ENCODE measurements at places on chromosomes 1 and 21. TPM values are rescaled to one million over a fixed set of nuclear protein-coding genes. Genes with fewer than 3 reads are reported as not detected.

DNA sequence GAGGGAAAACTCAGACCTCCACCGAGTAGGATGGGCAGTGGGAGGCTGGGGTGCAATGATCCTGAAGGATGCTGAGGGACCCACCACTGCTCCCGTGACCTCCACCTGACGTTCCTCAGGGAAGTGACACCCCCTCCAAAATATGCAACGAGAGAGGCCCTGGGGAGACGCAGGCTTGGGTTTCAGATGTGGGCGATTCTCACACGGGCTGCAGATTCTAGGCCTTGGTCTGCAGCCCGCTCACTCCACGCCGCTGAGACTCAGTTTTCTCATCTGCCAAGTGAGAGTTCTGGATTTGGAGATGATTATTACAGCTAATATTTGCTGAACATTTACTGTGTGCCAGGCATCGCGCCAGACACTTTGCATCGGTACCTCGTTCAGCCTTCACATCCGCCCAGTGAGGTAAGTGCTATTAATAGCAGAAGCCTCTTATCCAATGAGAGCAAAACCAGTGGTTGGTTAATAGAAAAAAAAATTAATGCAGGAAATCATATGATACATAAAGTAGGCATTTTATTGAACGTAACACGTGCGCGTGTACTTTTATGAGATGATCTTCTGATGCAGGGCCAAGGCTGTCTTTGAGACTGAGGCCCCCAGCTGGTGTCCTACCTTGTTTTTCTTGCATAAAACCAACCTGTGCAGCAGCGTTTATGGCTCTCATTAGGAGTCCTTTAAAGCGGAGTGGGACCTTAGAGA lies 102.0 kb upstream of the RUNX3 start:
- no peaks in the 10 kb centered on the region for H3K4me1 ChIP-seq
- H3K27ac ChIP-seq: no peak overlapping the region
- DNase-seq: no peak
- no peak overlapping the region for H3K4me3 ChIP-seq
- H3K36me3 ChIP-seq: no peaks in the 10 kb centered on the region

GRCh38 chr1:23163395-23163794 lies 5.3 kb downstream of the LUZP1 start:
- no peak for DNase-seq
- H3K36me3 ChIP-seq: no peaks in the 10 kb centered on the region
- no peak overlapping the region for H3K27ac ChIP-seq
- no peaks in the 10 kb centered on the region for H3K27me3 ChIP-seq

GRCh38 chr21:37220433-37220980 lies 46.6 kb downstream of the VPS26C start:
- H3K36me3 ChIP-seq: peaks cover 24% of the 10 kb centered on the region
- H3K4me1 ChIP-seq: no peaks in the 10 kb centered on the region
- DNase-seq: no peak
- peak overlapping the region; percentile 43 for H3K4me3 ChIP-seq

- no peaks in the 10 kb centered on the region for H3K36me3 ChIP-seq
- no peak overlapping the region for H3K27ac ChIP-seq
- no peaks in the 10 kb centered on the region for H3K27me3 ChIP-seq
- H3K4me1 ChIP-seq: no peaks in the 10 kb centered on the region
- DNase-seq: no peak
These were observed 330.7 kb downstream of the NUF2 start for GRCh38 chr1:163652441-163652840.

DNA sequence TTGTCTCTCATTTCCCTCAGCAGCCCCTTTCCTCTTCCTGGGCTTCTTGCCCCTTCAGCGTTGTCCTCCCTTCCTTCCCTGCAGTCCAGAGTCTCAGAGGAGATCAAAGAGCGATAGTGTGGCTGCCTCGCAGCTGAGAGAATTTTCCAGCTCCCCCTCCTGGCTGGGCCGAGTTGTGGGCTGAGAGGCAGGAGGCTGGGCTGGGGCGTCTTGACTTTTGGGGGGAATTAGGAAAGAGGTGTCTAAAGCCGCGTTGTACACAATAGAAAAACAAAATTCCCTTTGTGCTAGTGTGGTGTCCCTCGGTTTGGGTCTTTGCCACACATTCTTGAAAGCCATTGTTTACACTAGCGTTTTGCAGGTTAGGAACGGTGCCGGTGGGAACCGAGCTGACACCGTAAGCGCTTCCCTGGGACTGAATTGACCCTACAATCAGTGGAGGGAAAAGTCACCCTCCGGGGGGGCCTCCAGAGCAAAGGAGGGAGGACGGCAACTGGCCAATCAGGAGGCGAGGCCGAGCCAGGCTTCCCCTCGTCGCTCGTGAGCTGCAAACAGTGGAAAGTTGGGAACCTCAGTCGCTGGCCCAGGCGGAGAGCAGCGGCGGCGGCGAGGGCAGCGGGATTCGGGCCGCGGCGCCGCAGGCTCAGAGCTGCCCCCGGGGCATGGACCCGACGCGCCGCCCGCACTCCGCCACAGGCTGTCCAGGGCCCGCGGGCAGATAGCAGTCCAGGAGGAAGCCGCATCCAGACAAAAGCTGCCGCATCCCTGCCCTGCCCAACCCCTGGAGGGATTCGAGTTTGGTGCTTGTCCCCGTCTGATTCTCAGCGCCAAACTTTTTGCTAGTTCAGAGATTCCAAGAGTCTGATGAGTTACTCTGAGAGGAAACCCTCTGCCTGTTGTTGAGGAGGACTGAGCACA lies at the start of gene HMCN1:
Gene HMCN1, plus strand, starts transcription at position 574 of the 918 bp plus-strand sequence. CDS start 389 bp downstream, outside the sequence.
- H3K4me1 ChIP-seq: peaks cover 2% of the 10 kb centered on the region
- no peaks in the 10 kb centered on the region for H3K36me3 ChIP-seq
- peak within 1 kb of the TSS; percentile 58 for H3K4me3 ChIP-seq

- H3K36me3 ChIP-seq: peaks cover 15% of the 10 kb centered on the region
- no peak overlapping the region for H3K27ac ChIP-seq
- H3K27me3 ChIP-seq: no peaks in the 10 kb centered on the region
- DNase-seq: no peak
These were observed 44.9 kb downstream of the SSBP3 start for GRCh38 chr1:54361342-54361741.

The COL24A1 gene
- total RNA-seq: 0.77 TPM

The NMNAT1 gene
- total RNA-seq: 2.0 TPM

The KCNA2 gene
- 0.78 TPM for total RNA-seq

Measured in H1 (cell line).